ENCODE measurements at places on chromosomes 12 and 14. TPM values are rescaled to one million over a fixed set of nuclear protein-coding genes. Genes with fewer than 3 reads are reported as not detected.

GRCh38 chr14:105043641-105044040 lies 21.6 kb downstream of the GPR132 start:
- DNase-seq: no peak

- no peak for DNase-seq
These were observed 507.9 kb downstream of the PRKD1 start for GRCh38 chr14:29419736-29420135.

- DNase-seq: no peak
These were observed 120.7 kb downstream of the ADGRD1 start for GRCh38 chr12:131074221-131075083.

DNA sequence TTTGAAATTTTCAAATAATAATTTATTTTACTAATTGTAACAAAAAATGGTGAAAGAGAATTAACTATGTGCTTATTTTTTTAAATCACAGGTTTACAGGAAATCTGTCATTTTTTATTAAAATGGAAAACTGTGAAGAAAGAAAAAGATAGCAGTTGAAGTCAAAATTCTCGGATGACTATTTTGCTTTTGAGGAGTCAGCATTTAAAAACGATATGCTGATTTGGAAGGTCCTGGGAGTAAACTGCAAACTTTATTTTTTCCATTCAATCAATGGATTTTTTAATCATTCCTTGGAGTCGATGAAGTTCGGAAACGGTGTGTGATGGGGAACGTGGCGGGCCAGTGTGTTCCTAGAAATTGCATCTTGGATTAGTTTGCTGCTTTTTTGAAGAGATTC lies 258.9 kb upstream of the NAV3 start:
- DNase-seq: no peak

The PDE3A gene
- total RNA-seq: 8.9 TPM

The DDN gene
- total RNA-seq: 0.14 TPM
